Upper lobe of right lung (tissue), 1 donor: ENCODE measurements at places on chromosomes 11 and 22. TPM values are rescaled to one million over a fixed set of nuclear protein-coding genes. Genes with fewer than 3 reads are reported as not detected.
A peak's percentile ranks its signal among the peaks of the same experiment; 100 is the strongest.

DNA sequence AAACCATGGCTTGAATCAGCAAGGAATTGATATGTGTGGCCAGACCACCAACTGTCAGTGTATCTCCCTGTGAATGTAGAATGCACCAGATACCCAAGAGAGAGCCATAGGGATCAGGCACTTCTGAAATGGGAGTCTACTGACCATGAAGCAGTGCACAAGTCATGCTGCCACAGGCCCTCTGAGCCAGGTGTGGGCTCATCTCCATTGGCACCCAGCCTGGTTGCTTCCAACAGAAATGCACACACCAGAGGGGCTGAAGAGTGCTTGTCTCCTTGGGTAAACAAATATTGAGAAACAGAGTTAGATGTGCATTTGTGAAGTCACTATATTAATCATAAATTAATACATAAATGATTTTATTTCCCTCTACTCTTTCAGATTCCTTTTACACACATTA, 28.4 kb upstream of the PANX1 start:
- H3K4me1 ChIP-seq = no peaks in the 10 kb centered on the region
- H3K27me3 ChIP-seq = no peaks in the 10 kb centered on the region
- H3K27ac ChIP-seq = no peak overlapping the region
- no peaks in the 10 kb centered on the region for H3K36me3 ChIP-seq
- DNase-seq = no peak

DNA sequence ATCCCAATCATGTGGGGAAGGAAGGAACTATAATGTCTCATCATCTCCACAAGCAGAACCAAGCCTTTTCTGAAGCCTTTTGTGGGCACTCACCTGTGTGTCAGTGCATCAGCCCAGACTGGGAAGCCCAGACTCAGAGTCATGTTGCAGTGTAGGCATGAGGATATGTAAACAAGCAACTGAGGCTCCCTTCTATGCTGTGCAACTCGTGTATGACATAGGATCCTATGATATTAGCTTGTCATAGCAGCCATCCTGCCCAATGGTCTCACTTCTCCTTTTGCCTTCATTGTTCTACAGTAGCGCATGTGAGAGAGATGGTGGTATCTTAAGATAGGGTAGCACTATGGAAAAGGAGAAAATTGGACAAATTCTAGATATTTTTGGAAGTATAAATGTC, 103.4 kb upstream of the OLFML1 start:
- DNase-seq = no peak
- H3K27ac ChIP-seq = no peak overlapping the region
- no peaks in the 10 kb centered on the region for H3K4me1 ChIP-seq
- no peaks in the 10 kb centered on the region for H3K36me3 ChIP-seq
- no peaks in the 10 kb centered on the region for H3K27me3 ChIP-seq
- H3K4me3 ChIP-seq = no peak overlapping the region

The CNGA4 gene
- not detected for total RNA-seq

The BMAL1 gene
- 18.8 TPM for total RNA-seq

The TEF gene
- 45.6 TPM for total RNA-seq

- H3K27ac ChIP-seq = no peak overlapping the region
- H3K4me1 ChIP-seq = no peaks in the 10 kb centered on the region
- peaks cover 7% of the 10 kb centered on the region for H3K27me3 ChIP-seq
- DNase-seq = no peak
Observed at GRCh38 chr11:113542420-113542819, 67.2 kb upstream of the DRD2 start.

DNA sequence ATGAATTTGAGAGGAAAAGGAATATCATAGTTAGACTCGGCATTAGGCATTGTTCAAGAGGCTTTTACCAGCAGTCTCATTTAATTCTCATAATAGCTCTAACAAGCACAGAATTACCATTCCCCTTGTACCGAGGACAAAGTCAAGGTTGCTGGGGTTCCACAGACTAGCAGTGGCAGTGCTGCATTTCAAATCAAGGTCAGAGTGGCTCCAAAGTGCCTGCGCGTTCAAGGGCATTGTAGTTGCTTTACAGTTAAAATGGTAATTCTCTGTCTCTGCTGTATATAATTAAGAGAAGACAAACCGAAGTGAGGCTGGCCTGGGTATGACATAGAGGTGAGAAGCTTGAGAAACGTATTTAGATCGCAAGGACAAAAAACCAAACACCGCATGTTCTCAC, 40.4 kb upstream of the TP53AIP1 start:
- DNase-seq = no peak
- H3K36me3 ChIP-seq = peaks cover 25% of the 10 kb centered on the region
- H3K27ac ChIP-seq = no peak overlapping the region
- no peaks in the 10 kb centered on the region for H3K4me1 ChIP-seq
- H3K4me3 ChIP-seq = no peak overlapping the region
- H3K27me3 ChIP-seq = no peaks in the 10 kb centered on the region

DNA sequence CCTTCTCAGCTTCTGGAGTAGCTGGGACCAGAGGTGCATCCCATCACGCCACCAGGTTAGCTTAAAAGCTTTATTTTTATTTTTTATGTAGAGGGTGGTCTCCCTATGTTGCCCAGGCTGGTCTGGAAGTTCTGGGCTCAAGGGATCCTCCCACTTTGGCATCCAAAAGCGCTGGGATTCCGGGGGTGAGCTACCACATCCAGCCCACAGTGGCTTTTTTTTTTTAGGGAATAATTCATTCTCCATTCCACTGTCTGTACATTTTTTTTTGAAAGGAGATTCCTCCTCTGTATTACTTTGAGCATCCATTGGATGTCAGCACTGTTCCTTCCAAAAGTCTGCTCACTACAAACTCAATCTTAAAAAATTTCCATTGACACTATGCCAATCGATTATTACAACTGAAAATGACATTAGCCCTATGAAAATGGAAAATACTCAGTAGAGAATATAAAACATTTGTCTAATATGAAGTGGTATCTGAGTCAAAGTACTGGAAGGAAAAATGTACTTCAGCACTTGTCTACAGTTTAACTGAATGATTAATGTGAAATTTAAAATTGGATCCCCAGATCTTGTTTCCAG, 1.3 kb upstream of the LPXN start:
- H3K36me3 ChIP-seq = no peaks in the 10 kb centered on the region
- DNase-seq = no peak
- peak overlapping the region; percentile 94 for H3K4me3 ChIP-seq
- no peaks in the 10 kb centered on the region for H3K27me3 ChIP-seq
- peak overlapping the region; percentile 100 for H3K27ac ChIP-seq

DNA sequence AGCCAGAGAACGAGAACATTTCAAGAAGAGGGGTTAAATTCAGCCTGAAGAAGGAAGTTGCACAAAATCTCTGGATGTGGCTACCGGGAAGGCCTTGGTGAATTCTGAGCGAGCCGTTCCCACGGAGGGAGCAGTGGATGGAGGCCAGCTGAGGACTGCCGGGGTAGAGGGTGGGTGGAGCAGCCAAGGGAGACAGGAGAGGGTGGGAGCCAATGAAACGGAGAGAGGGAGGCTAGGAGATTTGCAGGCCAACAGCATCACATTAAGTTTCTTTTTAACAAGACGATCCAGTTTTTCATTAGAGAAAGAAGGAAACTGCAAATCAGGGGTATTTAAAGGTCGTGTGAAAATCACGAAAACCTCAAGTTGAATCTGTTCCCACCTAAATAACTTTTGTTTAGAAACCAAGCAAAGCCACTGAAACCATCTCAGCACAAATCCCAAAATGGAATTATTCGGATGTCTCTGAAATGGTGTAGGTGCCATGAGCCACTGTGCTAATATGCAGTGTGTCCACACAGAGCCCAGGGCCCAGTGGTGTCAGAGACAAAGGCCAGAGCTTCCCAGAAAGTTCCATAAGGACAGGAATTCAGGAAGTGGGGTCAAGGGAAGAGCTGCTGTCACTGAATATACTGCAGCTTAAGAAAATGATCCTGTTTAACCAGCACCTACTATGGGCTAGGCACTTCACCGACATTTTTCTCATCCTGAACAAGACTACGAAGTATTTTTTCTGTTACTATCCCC, 59.7 kb upstream of the SLC35C1 start:
- DNase-seq = no peak
- H3K4me3 ChIP-seq = no peak overlapping the region
- no peak overlapping the region for H3K27ac ChIP-seq
- no peaks in the 10 kb centered on the region for H3K4me1 ChIP-seq
- no peaks in the 10 kb centered on the region for H3K36me3 ChIP-seq

The ANKK1 gene
- not detected for total RNA-seq

DNA sequence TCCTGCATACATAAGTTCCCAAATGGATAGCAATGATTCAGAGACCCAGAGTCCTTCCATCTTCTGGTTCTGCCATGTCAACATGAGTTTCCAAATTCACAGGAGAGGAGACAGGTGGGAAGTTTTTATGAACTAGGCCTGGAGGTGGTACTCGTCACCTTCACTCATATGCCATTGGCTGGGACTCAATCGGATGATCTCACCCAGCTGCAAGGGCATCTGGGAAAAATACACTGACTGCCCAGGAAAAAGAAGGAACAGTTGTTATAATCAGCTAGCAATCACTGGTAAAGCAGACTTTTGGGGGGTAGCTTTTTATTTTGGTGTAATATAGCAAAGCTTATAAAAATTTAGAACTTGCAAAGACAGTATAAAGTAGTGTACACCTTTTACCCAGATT, 83.9 kb downstream of the OTOG start:
- H3K4me3 ChIP-seq = no peak overlapping the region
- H3K36me3 ChIP-seq = no peaks in the 10 kb centered on the region
- H3K4me1 ChIP-seq = no peaks in the 10 kb centered on the region
- no peak overlapping the region for H3K27ac ChIP-seq
- peaks cover 8% of the 10 kb centered on the region for H3K27me3 ChIP-seq

The GALR3 gene
- total RNA-seq = not detected

- H3K36me3 ChIP-seq = no peaks in the 10 kb centered on the region
- no peak overlapping the region for H3K4me3 ChIP-seq
- peaks cover 17% of the 10 kb centered on the region for H3K4me1 ChIP-seq
- H3K27ac ChIP-seq = no peak overlapping the region
- DNase-seq = no peak
Observed at GRCh38 chr11:14417617-14418374, 58.8 kb upstream of the RRAS2 start.

DNA sequence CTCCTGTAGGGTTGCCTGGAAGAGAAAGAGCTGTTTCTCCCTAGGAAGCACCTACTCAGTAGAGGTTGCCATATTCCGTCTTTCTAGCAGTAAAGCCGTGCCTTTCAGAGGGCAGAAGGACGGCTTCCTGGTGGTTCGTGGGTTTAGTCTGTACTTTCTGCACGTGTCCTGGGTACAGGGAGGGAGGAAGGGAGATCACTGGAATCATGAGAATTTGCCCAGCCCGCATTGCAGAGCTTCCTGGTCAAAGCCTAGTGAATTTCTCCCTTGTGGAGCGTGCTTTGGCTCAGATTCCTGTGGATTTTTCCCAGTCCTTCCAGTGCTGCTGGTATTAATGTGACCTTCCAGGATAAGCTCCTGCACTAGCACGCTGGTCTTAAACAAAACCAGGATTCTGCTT, 44.9 kb downstream of the GRAMD1B start:
- no peaks in the 10 kb centered on the region for H3K36me3 ChIP-seq
- no peak for DNase-seq
- no peak overlapping the region for H3K27ac ChIP-seq
- H3K27me3 ChIP-seq = no peaks in the 10 kb centered on the region

The SULT4A1 gene
- not detected for total RNA-seq

GRCh38 chr11:81497202-81497804, 1236.4 kb downstream of the FAM181B start:
- H3K4me3 ChIP-seq = no peak overlapping the region
- H3K27me3 ChIP-seq = no peaks in the 10 kb centered on the region
- no peaks in the 10 kb centered on the region for H3K4me1 ChIP-seq
- no peaks in the 10 kb centered on the region for H3K36me3 ChIP-seq

DNA sequence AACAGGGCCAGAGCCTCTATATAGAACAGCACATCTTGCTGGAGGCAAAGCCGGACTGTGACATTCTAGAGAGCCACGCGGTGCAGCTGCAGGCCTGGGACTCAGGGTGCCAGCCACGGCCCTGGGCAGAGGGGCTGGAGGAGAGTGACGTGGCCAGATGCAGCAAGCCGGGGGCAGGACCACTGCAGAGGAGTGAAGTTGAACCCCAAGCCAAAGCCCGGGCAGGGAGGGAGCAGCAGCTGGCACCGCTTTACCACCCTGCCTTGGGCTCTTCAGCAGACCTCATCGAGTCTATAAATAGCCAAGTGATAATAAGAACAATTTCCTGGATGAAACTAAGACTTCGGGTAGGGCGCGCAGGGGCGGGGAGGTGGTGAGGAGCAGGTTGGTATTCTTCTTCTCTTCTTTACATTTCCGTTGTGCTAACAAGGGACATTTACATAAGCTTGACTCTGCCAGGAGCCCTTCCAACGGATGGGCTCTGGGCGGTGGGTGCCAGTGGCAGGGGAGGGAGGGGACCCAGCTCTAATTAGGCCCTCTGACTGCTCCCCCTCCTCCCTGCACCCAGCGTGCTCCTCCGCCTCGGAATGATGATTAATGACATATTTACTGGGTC, 110.2 kb downstream of the ST3GAL4 start:
- H3K36me3 ChIP-seq = no peaks in the 10 kb centered on the region
- DNase-seq = no peak
- H3K27me3 ChIP-seq = no peaks in the 10 kb centered on the region
- H3K27ac ChIP-seq = peak overlapping the region; percentile 24
- no peak overlapping the region for H3K4me3 ChIP-seq

DNA sequence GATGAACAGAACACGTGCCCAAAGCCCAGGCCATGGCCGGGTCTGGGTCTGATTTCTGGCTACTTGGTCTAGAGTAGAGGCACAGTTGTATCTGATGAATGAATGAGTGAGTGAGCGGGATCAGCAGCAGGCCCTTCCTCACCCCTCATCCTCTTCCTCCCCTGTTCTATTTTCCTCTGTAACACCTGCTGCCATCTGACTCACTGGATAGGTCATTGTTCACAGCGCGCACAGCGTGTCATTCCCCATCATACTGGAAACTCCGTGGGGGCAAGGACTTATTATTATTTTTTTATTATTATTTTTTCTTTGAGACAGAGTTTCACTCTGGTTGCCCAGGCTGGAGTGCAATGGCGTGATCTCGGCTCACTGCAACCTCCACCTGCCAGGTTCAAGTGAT, 13.9 kb downstream of the NCF4 start:
- H3K4me3 ChIP-seq = no peak overlapping the region
- H3K27ac ChIP-seq = peak overlapping the region; percentile 71
- H3K4me1 ChIP-seq = peaks cover 18% of the 10 kb centered on the region
- no peaks in the 10 kb centered on the region for H3K36me3 ChIP-seq
- H3K27me3 ChIP-seq = no peaks in the 10 kb centered on the region

GRCh38 chr11:113334183-113334582, 19.8 kb downstream of the TTC12 start:
- no peak for DNase-seq
- H3K36me3 ChIP-seq = peaks cover 53% of the 10 kb centered on the region
- H3K27ac ChIP-seq = no peak overlapping the region

The ABTB2 gene
- total RNA-seq = 3.2 TPM

- no peaks in the 10 kb centered on the region for H3K4me1 ChIP-seq
- H3K36me3 ChIP-seq = no peaks in the 10 kb centered on the region
- no peak overlapping the region for H3K27ac ChIP-seq
- no peak overlapping the region for H3K4me3 ChIP-seq
Observed at GRCh38 chr11:75796091-75796435, 18.9 kb upstream of the UVRAG start.

The FGF4 gene
- not detected for total RNA-seq
